ENCODE measurements at places on chromosomes 1 and 21. TPM values are rescaled to one million over a fixed set of nuclear protein-coding genes. Genes with fewer than 3 reads are reported as not detected.

Gene IFNLR1
- total RNA-seq = not detected

DNA sequence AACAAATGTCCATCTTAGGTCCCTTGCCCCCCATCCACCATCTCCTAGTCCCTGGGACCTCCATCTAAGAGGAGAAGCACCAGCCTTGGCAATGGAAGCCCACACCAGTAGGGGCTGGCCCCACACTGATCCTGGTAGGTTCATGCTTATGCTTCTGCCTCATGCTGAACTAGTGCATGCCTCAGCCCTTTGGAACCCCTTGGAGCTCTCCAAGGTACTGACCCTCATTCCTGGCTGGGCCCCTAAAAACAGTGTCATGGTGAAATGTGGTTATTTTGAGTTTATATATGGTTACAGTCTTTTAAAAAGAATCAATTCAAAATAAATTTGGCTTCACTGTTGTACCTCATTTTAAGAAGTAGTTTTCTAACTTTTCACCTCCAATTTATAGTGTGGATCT, 108.3 kb downstream of the HIVEP3 start:
- no peak for DNase-seq

DNA sequence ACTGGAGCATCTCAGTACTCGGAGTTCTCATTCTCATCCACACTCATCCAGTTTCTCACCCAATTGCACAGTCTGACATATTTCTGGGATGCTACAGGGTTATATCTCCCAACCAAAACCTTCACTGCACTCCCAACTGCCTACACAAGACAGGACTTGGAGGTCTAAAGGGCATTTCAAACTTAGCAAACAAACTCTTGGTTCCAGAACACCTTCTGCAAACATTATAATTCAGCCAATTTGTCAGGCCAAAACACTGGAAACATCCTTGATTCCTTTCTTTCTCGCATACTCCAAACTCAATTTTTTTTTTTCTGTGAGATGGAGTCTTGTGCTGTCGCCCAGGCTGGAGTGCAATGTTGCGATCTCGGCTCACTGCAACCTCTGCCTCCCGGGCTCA, 7.9 kb downstream of the SLAMF1 start:
- DNase-seq = no peak

- DNase-seq = no peak
These were observed 8.0 kb upstream of the TP53BP2 start for GRCh38 chr1:223853748-223854147.

GRCh38 chr1:31570228-31570627, 6.1 kb upstream of the TINAGL1 start:
- DNase-seq = peak; percentile 25

GRCh38 chr1:94532077-94532476, 9.5 kb downstream of the F3 start:
- DNase-seq = no peak

- no peak for DNase-seq
These were observed 206.7 kb downstream of the SETD4 start for GRCh38 chr21:35853321-35854239.

Data from osteocyte (in vitro differentiated cells).